ENCODE measurements at places on chromosomes 4 and X. TPM values are rescaled to one million over a fixed set of nuclear protein-coding genes. Genes with fewer than 3 reads are reported as not detected.
A peak's percentile ranks its signal among the peaks of the same experiment; 100 is the strongest.

GRCh38 chr4:114021451-114021850, 42.0 kb upstream of the ARSJ start:
- DNase-seq = no peak
- no peaks in the 10 kb centered on the region for H3K27me3 ChIP-seq
- no peaks in the 10 kb centered on the region for H3K4me1 ChIP-seq
- H3K27ac ChIP-seq = no peak overlapping the region

- no peaks in the 10 kb centered on the region for H3K4me1 ChIP-seq
- DNase-seq = no peak
- H3K27ac ChIP-seq = no peak overlapping the region
Observed at GRCh38 chrX:97494756-97495372, 611.2 kb downstream of the RPA4 start.

The PRDM5 gene
- total RNA-seq = 17.0 TPM

The COX7B2 gene
- total RNA-seq = not detected

DNA sequence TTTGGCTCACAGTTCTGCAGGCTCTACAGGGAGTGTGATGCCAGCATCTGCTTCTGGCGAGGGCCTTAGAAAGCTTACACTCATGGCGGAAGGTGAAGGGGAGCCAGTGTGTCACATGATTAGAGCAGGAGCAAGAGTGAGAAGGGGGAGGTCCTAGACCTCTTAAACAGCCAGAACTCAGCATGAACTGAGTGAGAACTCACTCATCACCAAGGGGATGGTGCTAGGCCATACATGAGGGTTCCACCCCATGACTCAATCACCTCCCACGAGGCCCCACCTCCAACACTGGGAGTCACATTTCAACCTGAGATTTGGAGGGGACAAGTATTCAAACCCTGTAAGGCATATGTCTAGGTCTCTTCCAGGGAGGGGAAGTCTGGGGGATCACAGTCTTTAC, 33.4 kb downstream of the SPRY1 start:
- H3K27me3 ChIP-seq = no peaks in the 10 kb centered on the region
- no peak overlapping the region for H3K27ac ChIP-seq
- H3K36me3 ChIP-seq = no peaks in the 10 kb centered on the region
- H3K4me1 ChIP-seq = no peaks in the 10 kb centered on the region
- DNase-seq = no peak
- H3K4me3 ChIP-seq = no peak overlapping the region

The CSAG3 gene
- total RNA-seq = not detected

- H3K4me3 ChIP-seq = no peak overlapping the region
- H3K36me3 ChIP-seq = no peaks in the 10 kb centered on the region
- no peaks in the 10 kb centered on the region for H3K27me3 ChIP-seq
- no peaks in the 10 kb centered on the region for H3K4me1 ChIP-seq
- H3K27ac ChIP-seq = no peak overlapping the region
- no peak for DNase-seq
Observed at GRCh38 chrX:34629572-34629971, 27.5 kb downstream of the TMEM47 start.

The MTMR8 gene
- total RNA-seq = 1.9 TPM

- H3K4me1 ChIP-seq = peaks cover 21% of the 10 kb centered on the region
- no peaks in the 10 kb centered on the region for H3K36me3 ChIP-seq
- H3K27ac ChIP-seq = no peak overlapping the region
Observed at GRCh38 chr4:105186701-105187161, 40.1 kb downstream of the TET2 start.

The DMRTC1 gene
- 0.61 TPM for total RNA-seq

GRCh38 chrX:136779346-136779781, 1.4 kb downstream of the ARHGEF6 start:
- peak overlapping the region; percentile 77 for H3K27ac ChIP-seq
- H3K27me3 ChIP-seq = no peaks in the 10 kb centered on the region
- peak overlapping the region; percentile 47 for H3K4me3 ChIP-seq
- H3K4me1 ChIP-seq = no peaks in the 10 kb centered on the region
- DNase-seq = no peak

GRCh38 chrX:85084770-85085393, 81.2 kb downstream of the APOOL start:
- no peaks in the 10 kb centered on the region for H3K27me3 ChIP-seq
- no peak overlapping the region for H3K27ac ChIP-seq
- no peaks in the 10 kb centered on the region for H3K36me3 ChIP-seq
- no peak for DNase-seq
- no peak overlapping the region for H3K4me3 ChIP-seq

The RRAGB gene
- total RNA-seq = 14.9 TPM

DNA sequence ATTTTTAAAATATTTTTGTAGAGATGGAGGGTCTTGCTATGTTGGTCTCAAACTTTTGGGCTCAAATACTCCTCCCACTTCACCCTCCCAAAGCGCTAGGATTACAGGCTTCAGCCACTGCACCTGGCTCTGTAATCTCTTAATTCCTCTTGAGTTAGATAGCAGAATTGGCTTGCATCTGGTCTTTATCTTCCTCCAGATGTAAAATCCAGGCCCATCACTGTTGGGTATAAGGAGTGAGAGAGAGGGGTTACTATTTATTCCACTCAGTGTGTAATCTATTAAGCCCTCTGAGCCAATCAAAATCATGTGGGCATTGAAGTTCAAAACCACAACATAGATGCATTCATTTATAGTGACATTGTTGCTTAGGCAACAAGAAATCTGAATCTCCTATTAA, 33.9 kb downstream of the ANK2 start:
- H3K27ac ChIP-seq = no peak overlapping the region
- no peaks in the 10 kb centered on the region for H3K36me3 ChIP-seq
- H3K4me1 ChIP-seq = no peaks in the 10 kb centered on the region
- no peaks in the 10 kb centered on the region for H3K27me3 ChIP-seq

DNA sequence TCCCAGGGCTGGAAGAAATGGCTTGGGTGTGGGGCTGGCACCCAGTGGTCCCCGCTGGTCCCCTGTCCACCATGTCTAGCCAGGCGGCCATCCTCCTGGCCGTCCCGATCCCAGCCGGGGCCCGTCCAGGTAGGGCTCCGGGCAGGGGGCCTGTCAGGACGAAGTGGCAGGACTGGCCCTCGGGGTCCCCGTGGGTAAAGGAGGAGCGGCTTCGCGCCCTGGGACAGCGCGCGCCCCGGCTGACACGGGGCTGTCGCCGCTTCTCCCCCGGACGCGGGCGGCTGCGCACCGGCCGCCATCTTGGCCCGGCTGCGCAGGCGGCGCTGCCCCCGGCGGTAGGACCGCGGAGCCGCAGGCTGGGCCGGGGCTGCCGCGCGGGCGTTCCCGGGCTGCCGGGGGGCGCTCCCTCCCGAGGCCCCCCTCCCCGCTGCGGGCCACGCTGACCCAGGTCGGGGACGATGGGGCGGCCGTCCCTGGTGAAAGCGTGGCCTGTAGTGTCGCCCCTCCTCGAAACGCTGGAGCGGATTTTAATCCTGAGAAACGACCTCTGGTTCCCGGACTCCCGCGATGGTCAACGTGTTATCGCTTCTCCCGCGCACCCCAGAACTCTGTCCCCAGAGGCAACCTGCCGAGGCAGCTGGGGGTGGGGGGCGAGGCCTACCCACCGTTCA, 60.4 kb upstream of the BCOR start:
- peak overlapping the region; percentile 48 for H3K4me3 ChIP-seq
- no peaks in the 10 kb centered on the region for H3K36me3 ChIP-seq
- H3K4me1 ChIP-seq = peaks cover 4% of the 10 kb centered on the region
- no peaks in the 10 kb centered on the region for H3K27me3 ChIP-seq

The GPR50 gene
- total RNA-seq = not detected

DNA sequence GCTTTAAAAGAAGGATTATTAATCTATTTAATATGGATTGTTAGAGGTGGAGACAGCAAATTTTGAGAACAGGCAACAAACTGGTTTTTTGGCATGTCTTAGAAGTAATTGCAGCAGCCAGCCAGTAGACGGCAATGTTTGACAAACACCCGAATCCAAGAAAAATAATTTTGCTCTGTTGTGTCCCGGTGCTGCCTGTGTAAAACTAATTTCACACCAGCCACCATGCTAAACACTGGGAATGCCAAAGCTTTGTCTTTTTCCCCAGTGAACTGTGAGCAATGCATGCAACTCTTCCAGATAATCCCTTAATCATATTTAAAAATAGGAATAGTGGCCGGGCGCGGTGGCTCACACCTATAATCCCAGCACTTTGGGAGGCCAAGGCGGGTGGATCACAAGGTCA, 25.9 kb downstream of the SMIM31 start:
- H3K4me1 ChIP-seq = no peaks in the 10 kb centered on the region
- no peak overlapping the region for H3K27ac ChIP-seq
- no peaks in the 10 kb centered on the region for H3K36me3 ChIP-seq
- H3K27me3 ChIP-seq = no peaks in the 10 kb centered on the region
- H3K4me3 ChIP-seq = no peak overlapping the region

DNA sequence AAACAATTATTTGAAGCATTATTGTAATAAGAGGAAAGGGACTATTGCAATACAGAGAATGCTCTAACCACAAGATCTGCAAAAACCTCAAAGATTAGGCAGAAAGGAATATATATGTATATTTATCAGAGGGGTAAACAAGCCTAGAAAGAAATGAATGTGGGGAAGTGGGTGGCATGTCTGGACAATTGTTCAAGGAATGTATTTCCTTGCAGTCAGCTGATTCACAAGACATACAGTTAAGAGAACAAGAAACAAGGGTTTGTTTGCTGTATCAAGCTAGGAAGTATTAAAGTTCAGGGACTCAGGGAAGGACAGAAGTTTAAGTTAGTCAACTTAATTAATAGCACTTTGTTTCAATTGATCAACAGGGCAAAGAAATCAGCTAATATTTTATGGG, 514.7 kb downstream of the CENPC start:
- no peaks in the 10 kb centered on the region for H3K36me3 ChIP-seq
- H3K27me3 ChIP-seq = no peaks in the 10 kb centered on the region
- H3K27ac ChIP-seq = no peak overlapping the region
- no peak overlapping the region for H3K4me3 ChIP-seq
- H3K4me1 ChIP-seq = no peaks in the 10 kb centered on the region

The EBP gene
- 93.4 TPM for total RNA-seq

DNA sequence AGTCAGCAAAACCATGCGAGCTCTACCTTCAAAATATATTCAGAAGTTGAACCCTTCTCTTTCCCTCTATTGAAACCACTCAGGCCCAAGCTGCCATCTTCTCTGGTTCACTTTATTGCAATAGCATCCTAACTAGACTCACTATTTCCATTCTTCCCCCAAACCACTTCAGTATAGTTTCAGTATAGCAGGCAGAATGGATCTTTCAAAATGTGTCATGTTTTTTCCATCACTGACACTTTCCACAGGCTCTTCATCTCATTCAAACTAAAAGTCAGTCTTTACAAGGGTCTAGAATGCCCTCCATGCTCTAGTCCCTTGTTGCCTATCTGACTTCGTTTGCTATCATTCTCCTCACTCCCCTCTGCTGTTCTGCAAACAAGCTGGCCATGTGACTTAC, 274.4 kb downstream of the IDS start:
- H3K4me3 ChIP-seq = no peak overlapping the region
- H3K27ac ChIP-seq = no peak overlapping the region
- H3K4me1 ChIP-seq = no peaks in the 10 kb centered on the region
- no peaks in the 10 kb centered on the region for H3K27me3 ChIP-seq

DNA sequence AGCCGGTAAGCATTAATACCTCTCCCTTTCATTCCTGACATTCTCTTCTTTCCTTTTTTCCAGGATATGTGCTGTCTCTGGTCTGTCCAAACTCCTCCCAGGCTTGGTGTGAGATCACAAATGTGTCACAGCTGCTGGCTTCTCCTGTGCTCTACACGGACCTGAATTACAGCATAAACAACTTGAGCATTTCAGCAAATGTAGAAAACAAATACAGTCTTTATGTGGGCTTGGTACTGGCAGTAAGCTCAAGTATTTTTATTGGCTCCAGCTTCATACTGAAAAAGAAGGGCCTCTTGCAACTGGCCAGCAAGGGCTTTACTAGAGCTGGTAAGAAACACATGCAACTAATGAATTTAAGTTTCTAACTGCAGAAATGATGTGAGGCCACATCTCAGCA, 8.4 kb downstream of the NIPAL1 start:
- H3K27ac ChIP-seq = no peak overlapping the region
- no peak for DNase-seq
- H3K4me1 ChIP-seq = no peaks in the 10 kb centered on the region
- H3K27me3 ChIP-seq = peaks cover 3% of the 10 kb centered on the region
- H3K4me3 ChIP-seq = no peak overlapping the region

DNA sequence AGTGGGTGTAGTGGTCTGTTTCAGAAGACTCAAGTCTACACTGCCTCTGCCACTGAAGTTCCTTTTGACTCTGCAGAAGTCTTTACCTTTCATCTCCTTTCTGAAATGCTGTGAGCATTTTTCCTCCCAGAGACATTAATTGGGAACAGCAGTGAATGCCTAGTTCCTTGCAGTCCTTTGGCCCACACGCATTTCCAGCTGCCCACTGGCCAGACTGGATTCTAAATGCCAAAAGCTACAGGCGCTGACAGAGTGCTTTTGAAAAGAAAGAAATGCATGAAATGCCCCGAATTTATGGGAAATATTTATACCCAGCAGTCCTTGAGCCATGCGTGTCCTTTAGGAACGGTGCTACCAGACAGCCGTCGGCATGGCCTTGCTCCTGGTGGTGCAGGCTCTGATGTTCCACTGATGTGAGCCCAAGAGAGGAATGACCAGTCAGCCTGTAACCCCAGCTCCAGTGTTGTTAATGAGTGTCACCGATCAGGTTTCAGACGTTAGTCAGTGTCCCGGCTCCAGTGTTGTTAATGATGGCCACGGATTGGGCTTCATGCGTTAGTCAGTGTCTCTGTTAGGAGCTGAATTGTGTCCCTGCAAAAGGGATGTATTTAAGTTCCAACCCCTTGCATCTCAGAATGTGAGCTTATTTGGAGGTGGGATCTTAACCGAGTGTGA, 132.6 kb downstream of the TBL1X start:
- no peak overlapping the region for H3K27ac ChIP-seq
- no peak for DNase-seq
- no peak overlapping the region for H3K4me3 ChIP-seq

GRCh38 chr4:71184195-71184781, 154.5 kb upstream of the SLC4A4 start:
- no peak for DNase-seq
- peaks cover 5% of the 10 kb centered on the region for H3K27me3 ChIP-seq

GRCh38 chr4:147958489-147959065, 226.7 kb downstream of the ARHGAP10 start:
- H3K4me1 ChIP-seq = no peaks in the 10 kb centered on the region
- H3K4me3 ChIP-seq = no peak overlapping the region
- no peaks in the 10 kb centered on the region for H3K27me3 ChIP-seq
- no peaks in the 10 kb centered on the region for H3K36me3 ChIP-seq
- no peak overlapping the region for H3K27ac ChIP-seq

DNA sequence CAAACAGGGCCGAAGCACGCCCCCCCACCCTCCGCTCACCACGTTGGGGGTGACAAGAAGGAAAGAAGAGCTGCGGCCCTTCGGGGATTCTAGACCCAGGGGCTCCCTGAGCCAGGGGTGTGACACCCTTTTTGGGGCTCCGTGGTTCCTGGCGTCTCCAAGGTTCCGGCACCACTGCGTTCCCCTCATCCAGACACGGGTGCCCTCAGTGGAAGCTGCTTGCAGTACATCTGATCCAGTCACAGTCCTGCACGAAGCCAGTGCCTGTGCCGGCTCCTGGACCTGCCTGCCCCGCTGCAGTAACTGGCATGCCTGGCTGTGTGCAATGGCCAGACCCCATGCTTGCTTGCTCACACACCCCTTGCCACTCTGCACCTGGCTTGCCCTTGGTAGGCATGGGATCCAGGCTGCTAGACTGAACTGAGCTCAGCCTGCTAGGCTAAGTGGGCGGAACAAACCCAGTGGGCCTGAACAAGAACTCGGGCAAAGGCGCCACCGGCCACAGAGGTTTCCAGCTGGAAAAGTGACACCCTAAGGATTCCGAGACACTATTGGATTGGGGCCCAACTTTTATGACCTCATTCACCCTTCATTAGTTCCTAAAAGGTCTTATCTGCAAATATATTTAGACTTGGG, 420.4 kb upstream of the AGA start:
- no peak overlapping the region for H3K27ac ChIP-seq
- H3K4me3 ChIP-seq = no peak overlapping the region
- no peaks in the 10 kb centered on the region for H3K36me3 ChIP-seq
- no peaks in the 10 kb centered on the region for H3K4me1 ChIP-seq
- DNase-seq = peak; percentile 53

The PRRG1 gene
- total RNA-seq = 16.3 TPM
